ENCODE measurements at places on chromosomes 7 and 10. TPM values are rescaled to one million over a fixed set of nuclear protein-coding genes. Genes with fewer than 3 reads are reported as not detected.

TBC1D12 gene
- total RNA-seq, result 63.8 TPM

AKR1C8 gene
- not detected for total RNA-seq

NKX2-3 gene
- not detected for total RNA-seq

CTAGE6 gene
- 3.4 TPM for total RNA-seq

GARIN1A gene
- 2.7 TPM for total RNA-seq

ERVW-1 gene
- total RNA-seq, result not detected
